Brain (organoid and tissue), 16 donors: ENCODE measurements at places on chromosomes 1 and 21. TPM values are rescaled to one million over a fixed set of nuclear protein-coding genes. Genes with fewer than 3 reads are reported as not detected.
A peak's percentile ranks its signal among the peaks of the same experiment; 100 is the strongest.

DNA sequence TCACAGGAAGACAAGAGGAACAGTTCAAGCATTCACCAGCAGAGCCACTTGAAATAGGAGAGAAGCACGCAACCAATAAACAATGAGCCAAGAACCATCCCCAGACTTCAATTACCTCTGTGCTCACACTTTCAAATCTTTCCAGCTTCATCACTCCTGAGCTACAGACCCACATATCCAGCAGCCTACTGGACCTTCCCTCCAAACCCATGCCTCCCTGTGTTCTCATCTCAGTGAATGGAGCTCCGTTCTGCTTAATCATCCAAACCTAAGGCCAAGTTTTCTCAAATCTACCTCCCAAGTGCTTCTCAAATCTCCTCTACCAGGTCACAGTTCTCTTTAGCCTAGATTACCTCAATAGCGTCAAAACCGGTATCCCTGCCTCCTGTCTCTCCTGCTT lies 3.7 kb downstream of the PEF1 start:
- DNase-seq, result no peak

DNA sequence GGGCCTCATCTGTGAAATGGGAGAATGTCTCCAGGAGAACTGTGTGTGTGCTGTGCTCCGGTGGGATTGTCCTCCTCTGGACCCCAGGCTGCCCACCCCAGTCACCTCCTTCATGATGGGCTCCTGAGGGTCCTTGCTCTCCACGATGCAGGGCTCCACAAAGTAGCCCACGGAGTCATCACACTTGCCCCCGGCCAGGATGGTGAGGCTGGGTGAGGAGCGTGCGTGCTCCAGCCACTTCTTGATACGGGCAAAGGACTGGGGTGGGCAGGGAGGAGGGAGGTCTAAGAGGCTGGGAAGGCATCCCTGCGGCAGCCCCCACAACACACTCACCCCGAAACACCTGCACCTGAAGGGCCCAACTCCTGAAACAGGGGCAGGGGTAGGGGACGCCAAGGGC lies 16.8 kb upstream of the TAS1R2 start:
- DNase-seq, result no peak

- no peak for DNase-seq
These were observed 14.0 kb upstream of the MMEL1 start for GRCh38 chr1:2646837-2647236.

- peak; percentile 54 for DNase-seq
These were observed 82.8 kb downstream of the TRIM33 start for GRCh38 chr1:114428083-114428754.

GRCh38 chr1:15066191-15066590 lies 87.4 kb upstream of the TMEM51 start:
- DNase-seq, result no peak

- DNase-seq, result no peak
These were observed 7.8 kb downstream of the VANGL2 start for GRCh38 chr1:160407839-160408801.

GRCh38 chr1:154866257-154867063 lies 3.6 kb downstream of the KCNN3 start:
- DNase-seq, result no peak

GRCh38 chr1:56484695-56485094 lies 94.7 kb downstream of the PLPP3 start:
- DNase-seq, result no peak

- peak; percentile 6 for DNase-seq
These were observed 58.7 kb upstream of the RGS1 start for GRCh38 chr1:192516776-192517297.

DNA sequence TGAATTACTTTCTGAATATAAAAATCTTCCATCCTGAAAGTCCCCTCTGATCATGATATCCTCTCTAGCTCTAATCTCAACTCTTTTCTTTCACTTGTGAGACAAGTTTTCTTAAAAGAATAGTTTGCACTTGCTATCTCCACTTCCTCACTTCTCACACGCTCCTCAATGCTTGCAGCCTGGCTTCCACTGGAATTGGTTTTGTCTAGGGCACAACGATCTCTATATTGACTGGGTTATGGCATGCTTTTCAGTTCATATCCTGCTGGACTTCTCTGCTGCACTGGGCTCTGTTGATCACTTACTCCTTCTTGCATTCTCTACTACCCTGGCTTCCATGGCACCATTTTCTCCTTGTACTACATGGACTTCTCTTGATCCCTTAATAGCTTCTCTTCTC lies 474 bp downstream of the FCRLA start:
- no peak for DNase-seq

DNA sequence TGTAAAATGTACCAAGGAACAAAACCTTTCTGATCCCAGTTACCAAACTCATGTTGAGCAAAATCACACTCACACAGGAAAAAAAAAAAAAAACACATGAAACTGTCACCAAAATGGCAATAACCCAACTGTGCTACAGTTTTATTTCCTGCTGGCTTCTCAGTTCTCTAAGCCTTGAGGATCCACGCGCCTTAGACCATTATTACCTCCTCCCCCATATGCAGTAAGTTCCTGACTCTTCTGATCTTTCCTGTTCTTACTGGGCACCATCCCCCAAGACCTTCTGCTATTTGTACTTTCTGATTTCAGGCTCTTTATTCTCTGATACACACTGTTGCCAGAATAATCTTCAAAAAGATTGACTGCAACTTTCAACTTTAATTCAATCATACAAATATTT lies 79.6 kb downstream of the SLC45A1 start:
- no peak for DNase-seq

DNA sequence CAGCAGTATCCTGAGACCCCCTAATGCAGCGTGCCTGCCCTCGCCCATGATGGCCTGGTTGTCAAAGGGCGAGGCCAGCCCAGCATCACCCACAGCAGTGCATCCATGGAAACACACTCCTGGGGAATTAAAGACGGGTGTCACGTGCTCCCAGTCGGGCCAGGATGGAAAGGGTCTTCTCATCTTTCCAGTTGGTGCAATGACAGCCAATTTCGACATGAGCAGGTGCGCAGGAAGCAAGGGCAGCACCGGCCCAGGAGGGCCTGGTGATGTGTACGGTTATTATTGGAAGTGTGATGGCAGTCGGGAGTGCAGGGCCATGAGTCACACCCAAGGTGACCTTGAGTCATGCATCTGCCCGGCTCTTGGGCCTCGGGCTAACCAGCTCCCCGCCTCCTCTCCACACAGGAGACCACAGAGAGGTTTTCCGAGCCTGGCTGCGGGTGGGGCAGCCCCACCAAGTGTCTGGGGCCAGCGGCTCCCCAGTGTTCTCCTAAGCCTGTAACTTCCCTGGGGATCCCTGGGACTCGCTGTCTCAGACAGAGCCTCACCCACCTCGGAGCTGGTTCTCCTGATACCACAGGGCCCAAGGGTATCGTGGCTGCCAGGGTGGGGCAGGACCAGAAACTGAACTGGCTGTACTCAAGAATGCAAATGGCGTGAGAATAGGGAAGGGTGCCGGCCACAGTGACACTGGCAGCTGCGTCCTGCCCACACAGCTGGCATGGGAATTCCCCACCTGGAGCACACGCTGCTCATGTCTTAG lies 119.8 kb downstream of the SIK1 start:
- no peak for DNase-seq

DNA sequence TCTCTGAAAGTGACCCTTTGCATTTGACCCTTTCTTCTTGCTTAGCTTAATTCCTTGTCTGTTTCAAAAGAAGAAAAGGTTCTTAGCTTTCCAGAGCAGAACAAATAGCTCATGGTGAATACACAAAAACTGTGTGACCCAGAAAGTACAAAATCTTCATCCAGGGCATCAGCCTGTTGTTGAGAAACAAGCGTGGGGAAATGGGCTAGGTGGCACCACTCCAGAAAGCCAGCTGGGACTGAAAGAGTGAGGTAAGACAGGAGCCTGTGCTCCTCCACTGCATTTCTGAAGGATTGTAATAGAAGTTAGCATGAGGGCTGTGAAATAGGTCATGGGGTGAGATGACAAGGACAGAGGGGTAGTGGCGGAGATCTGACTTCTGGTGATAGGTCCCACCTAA lies 45.8 kb downstream of the CYP2J2 start:
- no peak for DNase-seq

DNA sequence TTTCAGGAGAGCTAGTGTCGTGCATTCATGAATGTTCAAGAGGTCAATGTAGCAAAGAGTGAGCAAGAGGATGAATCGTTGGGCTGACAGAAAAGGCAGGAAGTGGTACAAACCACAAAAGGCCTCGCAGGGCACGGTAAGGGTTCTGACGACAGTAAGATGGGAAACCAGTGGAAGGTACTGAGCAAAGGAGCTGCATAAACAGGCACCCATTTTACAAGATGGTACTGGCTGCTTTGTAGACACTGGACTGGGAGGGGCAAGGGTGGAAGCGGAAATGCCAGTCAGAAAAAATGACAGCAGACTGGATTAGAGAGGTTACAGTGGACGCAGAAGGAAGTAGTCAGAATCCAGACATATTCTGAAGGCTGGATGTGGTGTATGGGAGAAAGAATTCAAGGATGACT lies 123.5 kb downstream of the PTPN14 start:
- DNase-seq, result no peak

- DNase-seq, result peak; percentile 34
These were observed 26.0 kb downstream of the VAMP4 start for GRCh38 chr1:171715813-171716251.

DNA sequence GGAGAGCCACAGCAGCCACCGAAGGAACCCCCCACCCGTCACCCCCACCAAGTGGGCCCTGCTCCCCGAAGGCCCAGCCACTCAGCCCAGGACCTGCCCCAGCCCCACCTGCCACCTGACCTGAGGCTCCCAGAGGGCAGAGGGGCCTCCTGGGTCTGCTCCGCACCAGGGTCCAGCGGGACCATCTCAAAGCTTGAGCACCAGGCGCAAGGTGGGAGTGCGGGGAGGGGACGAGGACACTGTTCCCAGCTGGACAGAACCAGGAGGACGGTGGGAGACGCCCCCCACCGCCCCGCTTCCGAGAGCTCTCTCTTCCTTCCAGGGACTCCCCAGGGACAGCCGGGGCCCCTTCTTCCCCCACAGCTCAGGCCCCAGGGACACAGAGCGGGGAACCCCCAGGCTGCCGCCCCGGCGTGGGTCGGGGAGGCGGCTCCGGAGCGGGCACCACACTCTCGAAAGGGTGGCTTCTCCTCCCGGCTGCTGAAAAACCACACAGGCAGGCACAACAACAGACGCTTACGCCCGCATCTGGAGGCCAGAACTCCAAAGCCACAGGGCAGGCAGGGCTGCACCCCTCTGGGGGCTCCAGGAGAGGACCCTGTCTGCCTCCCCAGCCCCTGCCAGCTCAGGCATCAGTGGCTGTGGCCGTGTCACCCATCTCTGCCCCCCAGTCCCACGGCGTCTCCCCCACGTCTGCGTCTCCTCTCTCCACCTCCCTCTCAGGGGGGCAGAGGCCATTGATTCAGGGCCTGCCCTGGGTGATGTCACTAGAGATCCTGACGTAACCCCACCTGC lies 1.9 kb upstream of the TTLL10 start:
- DNase-seq, result no peak

DNA sequence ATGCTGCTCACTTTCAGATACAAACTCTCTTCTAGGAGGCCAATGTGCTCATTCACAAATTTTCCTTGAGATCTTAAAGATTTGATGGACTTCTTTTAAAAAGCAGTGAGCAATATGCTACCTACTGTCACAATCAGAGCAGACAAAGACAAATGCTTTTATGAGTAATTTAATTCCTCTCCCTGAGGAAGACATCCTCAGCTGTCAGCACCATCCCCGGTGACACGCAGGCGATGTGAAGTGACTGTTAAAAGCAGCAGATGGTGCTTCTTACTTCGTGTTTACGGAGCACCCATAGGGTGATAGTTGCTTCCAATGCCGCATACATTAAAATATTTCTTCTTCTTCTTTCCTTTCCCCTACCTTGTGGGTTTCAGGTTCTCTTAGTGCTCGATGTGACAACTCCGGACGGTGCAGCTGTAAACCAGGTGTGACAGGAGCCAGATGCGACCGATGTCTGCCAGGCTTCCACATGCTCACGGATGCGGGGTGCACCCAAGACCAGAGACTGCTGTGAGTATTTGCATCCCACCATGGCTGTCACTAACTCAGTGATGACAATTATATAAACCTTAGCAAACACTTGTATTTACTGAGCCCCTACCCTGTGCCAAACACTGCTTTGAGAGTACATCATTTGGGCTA lies 29.1 kb downstream of the LAMC2 start:
- DNase-seq, result peak; percentile 41

- peak; percentile 58 for DNase-seq
These were observed 120.0 kb upstream of the RRP15 start for GRCh38 chr1:218164930-218165700.

GRCh38 chr1:154574716-154575115 lies 7.1 kb downstream of the CHRNB2 start:
- peak; percentile 66 for DNase-seq

DNA sequence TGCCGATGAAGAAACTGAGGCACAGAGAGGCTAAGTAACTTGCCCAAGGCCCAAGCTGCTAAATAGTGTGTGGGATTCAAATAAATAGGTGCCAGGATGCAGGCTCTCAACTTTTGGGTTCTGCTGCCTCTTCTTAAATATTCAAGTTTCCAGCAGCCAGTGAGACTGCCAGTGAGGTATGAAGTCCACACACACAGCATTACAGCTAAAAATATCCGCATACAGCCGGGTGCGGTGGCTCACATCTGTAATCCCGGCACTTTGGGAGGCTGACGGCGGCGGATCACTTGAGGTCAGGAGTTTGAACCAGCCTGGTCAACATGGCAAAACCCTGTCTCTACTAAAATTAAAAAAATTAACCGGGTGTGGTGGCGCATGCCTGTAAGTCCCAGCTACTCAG lies 78.4 kb upstream of the DIRAS3 start:
- DNase-seq, result no peak

KRTAP13-2 gene
- polyA plus RNA-seq, result not detected

SLC45A1 gene
- 12.6 TPM for polyA plus RNA-seq

PDZK1IP1 gene
- polyA plus RNA-seq, result not detected

SLC26A9 gene
- polyA plus RNA-seq, result 7.1 TPM

PPFIA4 gene
- polyA plus RNA-seq, result 6.7 TPM

HSF2BP gene
- 1.8 TPM for polyA plus RNA-seq

RHOC gene
- 132 TPM for polyA plus RNA-seq

MFAP2 gene
- polyA plus RNA-seq, result 162 TPM

DNM3 gene
- polyA plus RNA-seq, result 5.5 TPM

SELENON gene
- polyA plus RNA-seq, result 118 TPM

GOLT1A gene
- 4.5 TPM for polyA plus RNA-seq

IGSF21 gene
- polyA plus RNA-seq, result 25.5 TPM

PLA2G2F gene
- not detected for polyA plus RNA-seq
